ENCODE measurements at places on chromosomes 3 and 15.

GRCh38 chr15:99409097-99409473 lies 156.7 kb upstream of the MEF2A start:
- no peak for DNase-seq

- DNase-seq = no peak
Measured at GRCh38 chr3:83894223-83894622, 1064.6 kb upstream of the CADM2 start.

DNA sequence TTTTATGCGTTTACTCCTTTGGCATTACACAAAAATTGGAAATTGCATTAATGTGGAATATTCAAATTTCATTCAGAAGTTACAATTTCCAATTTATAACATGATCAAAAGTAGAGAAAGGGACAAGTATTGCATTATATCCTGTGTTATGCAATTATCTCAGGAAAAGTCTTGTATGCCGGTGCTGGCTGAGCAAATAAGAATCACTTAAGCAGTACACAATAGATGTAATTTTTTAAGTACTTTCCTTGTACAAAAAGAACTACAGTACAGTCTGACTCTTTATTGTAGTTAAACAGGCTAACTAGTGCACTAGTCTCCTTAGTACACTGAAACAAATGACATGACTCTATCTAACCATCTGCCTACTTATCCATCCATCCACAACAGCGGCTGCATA lies 493.2 kb upstream of the KCNMB2 start:
- DNase-seq = no peak

GRCh38 chr15:40069178-40070165 lies 30.5 kb upstream of the SRP14 start:
- peak; percentile 52 for DNase-seq

- DNase-seq = no peak
Measured at GRCh38 chr15:70339571-70340493, 242.1 kb upstream of the TLE3 start.

- DNase-seq = no peak
Measured at GRCh38 chr3:156382458-156383346, 172.2 kb downstream of the SSR3 start.

DNA sequence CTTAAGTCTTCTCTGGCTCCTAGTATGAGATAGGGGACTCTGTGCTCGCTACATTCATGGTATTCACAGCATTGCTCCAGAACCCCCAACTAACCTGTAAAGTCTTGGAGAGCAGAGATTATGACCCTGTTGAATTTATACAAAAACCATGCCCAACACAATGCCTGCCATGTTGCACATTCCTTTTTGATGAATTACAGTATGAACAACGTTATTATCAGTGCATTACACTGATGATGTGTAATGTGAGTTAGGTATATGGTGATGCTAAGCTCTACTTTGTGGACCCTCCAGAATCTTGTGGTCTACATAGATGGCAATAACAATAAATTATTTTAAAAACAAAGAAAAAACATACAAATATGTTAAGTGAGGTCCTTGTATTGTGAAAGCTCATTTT lies 64.3 kb downstream of the EOMES start:
- no peak for DNase-seq
